ENCODE measurements at places on chromosomes 12 and 14.
A peak's percentile ranks its signal among the peaks of the same experiment; 100 is the strongest.

- peak; percentile 31 for DNase-seq
Measured at GRCh38 chr12:69196302-69197288, 42.8 kb upstream of the CPSF6 start.

DNA sequence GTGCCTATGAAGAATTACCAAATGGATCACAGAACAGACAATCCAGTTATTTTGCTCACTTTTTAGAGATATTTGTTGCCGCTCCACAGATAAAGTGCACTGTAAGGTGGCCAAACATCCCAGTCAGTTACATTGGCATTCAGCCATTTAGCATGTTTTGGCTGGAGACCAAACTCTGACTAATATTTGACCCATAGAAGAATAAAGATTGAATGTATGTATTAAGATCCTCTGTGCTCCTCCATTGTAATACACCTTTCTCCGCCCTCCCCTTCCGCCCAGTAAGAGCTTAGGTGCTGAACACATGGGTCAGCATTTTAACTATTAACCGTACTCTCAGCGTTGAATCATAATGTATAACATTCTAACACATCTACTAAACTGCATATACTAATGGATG, 163.4 kb downstream of the ANO6 start:
- DNase-seq: peak; percentile 15

- DNase-seq: no peak
Measured at GRCh38 chr12:55737581-55738122, 5.3 kb upstream of the GDF11 start.

DNA sequence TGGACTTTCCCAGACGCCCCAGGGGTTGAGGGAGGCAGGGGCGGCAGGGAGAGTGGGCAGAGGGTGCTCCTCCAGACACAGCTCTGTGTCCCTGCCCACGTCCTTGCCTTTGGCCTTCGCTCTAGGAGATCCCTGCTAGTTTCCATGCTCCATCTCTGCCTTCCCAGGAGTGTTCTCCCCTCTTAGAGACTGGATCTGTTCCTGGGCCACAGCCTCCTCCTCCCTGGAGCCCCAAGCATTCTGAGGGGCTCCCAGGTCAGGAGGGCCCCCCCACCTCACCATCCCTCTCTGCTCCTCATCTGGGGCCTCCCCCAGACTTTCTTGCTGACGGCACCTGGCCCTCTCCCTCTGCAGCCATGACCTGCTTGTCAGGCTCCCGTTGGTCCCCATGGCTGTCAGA, 216.0 kb upstream of the FKBP4 start:
- DNase-seq: no peak

Measured in LNCaP clone FGC (cell line).